T-helper 1 cell treated with Interleukin-12 subunit alpha and Interleukin-12 subunit beta and Interleukin-4 antibody, amounts not matched to agents 30 ng/mL and 1 ng/mL, for 36 hours (primary cell): ENCODE measurements at places on chromosomes 16 and 17. TPM values are rescaled to one million over a fixed set of nuclear protein-coding genes. Genes with fewer than 3 reads are reported as not detected.

Gene TM4SF5
- 0.22 and 0.83 TPM in 2 replicates for total RNA-seq

Gene OSGIN1
- total RNA-seq = 0.24 and 0.51 TPM in 2 replicates

Gene EVPLL
- total RNA-seq = not detected in 2 replicates

Gene CNTD1
- total RNA-seq = not detected in 2 replicates

Gene CCL8
- total RNA-seq = not detected in 2 replicates

Gene RNF227
- total RNA-seq = 2.9 and 3.9 TPM in 2 replicates

Gene TNFRSF17
- total RNA-seq = not detected in 2 replicates

Gene SMPD3
- 8.8 and 9.4 TPM in 2 replicates for total RNA-seq

Gene DHX58
- total RNA-seq = 76.9 and 80.6 TPM in 2 replicates

Gene ZNF594
- total RNA-seq = 8.8 and 10.9 TPM in 2 replicates

Gene PGAP3
- 22.1 and 22.2 TPM in 2 replicates for total RNA-seq

Gene MEIOB
- total RNA-seq = not detected in 2 replicates

Gene ZPBP2
- 0.22 TPM in 1 of 2 replicates, not detected in the other for total RNA-seq

Gene OR4D1
- total RNA-seq = 0.47 and 0.66 TPM in 2 replicates

Gene TBX21
- 49.2 and 51.3 TPM in 2 replicates for total RNA-seq

Gene CPSF4L
- total RNA-seq = not detected in 2 replicates

Gene CCL5
- total RNA-seq = 112 and 114 TPM in 2 replicates

Gene ACAP1
- total RNA-seq = 693 and 701 TPM in 2 replicates

Gene CD300E
- total RNA-seq = not detected in 2 replicates

Gene RNF157
- total RNA-seq = 104 and 107 TPM in 2 replicates

Gene TP53TG3
- not detected in 2 replicates for total RNA-seq

Gene MYO15A
- total RNA-seq = 0.42 and 0.83 TPM in 2 replicates

Gene CCL16
- total RNA-seq = not detected in 2 replicates

Gene SLC46A1
- 2.3 and 2.9 TPM in 2 replicates for total RNA-seq

Gene ITGA2B
- total RNA-seq = 0.39 and 0.95 TPM in 2 replicates

Gene OTOA
- 0.05 and 0.12 TPM in 2 replicates for total RNA-seq

Gene HSD17B2
- total RNA-seq = not detected in 2 replicates

Gene PRSS53
- total RNA-seq = 4.1 and 5.5 TPM in 2 replicates

Gene KRTAP1-5
- total RNA-seq = not detected in 2 replicates

Gene SLFN13
- total RNA-seq = 51.4 and 53.8 TPM in 2 replicates

Gene TSPOAP1
- 77.0 and 83.1 TPM in 2 replicates for total RNA-seq

Gene CA4
- not detected in 2 replicates for total RNA-seq

Gene INPP5K
- total RNA-seq = 47.4 and 53.8 TPM in 2 replicates

Gene KRT28
- total RNA-seq = not detected in 2 replicates

Gene PITPNM3
- total RNA-seq = 0.83 and 1.0 TPM in 2 replicates

Gene ABI3
- 73.2 and 77.2 TPM in 2 replicates for total RNA-seq

Gene FOXO3B
- 4.5 and 5.1 TPM in 2 replicates for total RNA-seq

Gene CPHXL2
- total RNA-seq = not detected in 2 replicates

Gene CTRB2
- total RNA-seq = not detected in 2 replicates

Gene CA7
- total RNA-seq = not detected in 2 replicates

Gene PROCA1
- total RNA-seq = 5.3 and 7.1 TPM in 2 replicates

Gene WFDC1
- total RNA-seq = not detected in 2 replicates

Gene RUNDC3A
- 0.56 and 0.64 TPM in 2 replicates for total RNA-seq

Gene DHRS7C
- not detected in 2 replicates for total RNA-seq
